ENCODE measurements at places on chromosomes 3 and 15.

GRCh38 chr3:190063490-190063889 lies 57.2 kb downstream of the P3H2 start:
- DNase-seq: no peak

GRCh38 chr3:151412989-151413388 lies 28.4 kb upstream of the P2RY12 start:
- DNase-seq: no peak

DNA sequence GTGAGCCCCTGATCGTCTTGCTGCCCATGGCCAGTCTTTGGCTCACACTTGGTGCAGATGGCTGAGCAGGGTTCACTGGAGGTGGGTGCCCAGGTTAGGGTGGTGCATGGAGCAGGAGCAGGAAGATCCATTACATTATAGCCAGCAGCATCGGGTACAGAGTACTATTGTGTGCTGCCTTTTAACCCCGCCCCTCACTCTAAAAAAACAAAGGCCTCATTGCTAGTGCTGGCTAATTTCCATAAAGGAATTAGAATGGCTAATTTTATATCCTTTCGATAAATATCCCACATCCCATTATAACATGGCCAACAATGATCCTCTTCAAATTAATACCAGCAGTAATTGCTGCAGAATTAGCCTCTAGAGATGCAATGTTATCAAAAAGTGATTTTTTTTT lies 45.8 kb upstream of the PPP4R2 start:
- no peak for DNase-seq

DNA sequence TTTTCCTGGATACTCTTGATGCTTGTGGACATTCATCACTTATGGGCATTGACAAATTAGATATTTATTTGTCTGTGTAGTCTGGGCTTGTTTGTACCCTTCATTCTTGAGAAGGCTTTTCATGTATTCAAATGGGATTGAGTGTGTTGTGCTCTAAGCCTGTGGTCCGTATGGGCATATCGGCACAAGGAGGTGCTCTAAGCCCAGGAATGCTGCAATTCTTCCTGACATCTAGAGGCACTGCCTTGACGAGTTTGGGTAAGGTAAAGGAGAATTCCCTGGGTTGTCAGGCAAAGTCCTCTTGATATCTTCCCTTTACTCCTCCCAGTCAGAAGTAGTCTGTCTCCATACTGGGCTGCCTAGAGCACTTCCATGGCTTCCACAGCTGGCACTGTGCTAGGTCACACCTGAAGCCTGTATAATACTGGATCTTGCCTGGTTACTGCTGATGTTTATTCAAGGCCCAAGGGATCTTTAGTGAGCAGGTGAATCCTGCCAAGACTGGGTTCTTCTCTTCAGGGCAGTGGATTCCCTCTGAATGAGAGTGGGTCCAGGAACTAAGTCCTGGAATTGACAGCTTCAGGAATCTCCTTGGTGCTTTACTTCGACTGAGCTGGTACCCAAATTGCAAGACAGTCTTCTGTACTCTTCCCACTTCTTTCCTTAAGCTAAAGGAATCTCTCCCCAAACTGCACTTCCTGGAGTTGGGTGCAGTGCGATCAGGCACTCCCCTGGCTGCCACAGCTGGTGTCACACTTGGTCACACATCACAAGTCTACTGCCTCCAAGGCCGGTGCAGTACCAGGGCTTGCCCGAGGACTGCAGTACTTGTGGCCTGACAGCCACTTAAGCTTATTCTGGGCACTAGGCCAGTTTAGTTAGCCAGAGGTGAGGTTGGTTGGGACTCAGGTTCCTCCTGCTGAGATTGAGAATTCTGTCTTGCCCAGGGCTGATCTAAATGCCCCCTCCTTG lies 46.0 kb downstream of the GALK2 start:
- DNase-seq: no peak

GRCh38 chr3:39216176-39216790 lies 23.9 kb upstream of the XIRP1 start:
- DNase-seq: no peak

- DNase-seq: no peak
Observed at GRCh38 chr3:58724336-58724735, 57.8 kb upstream of the FAM3D start.

GRCh38 chr3:90092994-90093393 lies 985.6 kb downstream of the EPHA3 start:
- no peak for DNase-seq

DNA sequence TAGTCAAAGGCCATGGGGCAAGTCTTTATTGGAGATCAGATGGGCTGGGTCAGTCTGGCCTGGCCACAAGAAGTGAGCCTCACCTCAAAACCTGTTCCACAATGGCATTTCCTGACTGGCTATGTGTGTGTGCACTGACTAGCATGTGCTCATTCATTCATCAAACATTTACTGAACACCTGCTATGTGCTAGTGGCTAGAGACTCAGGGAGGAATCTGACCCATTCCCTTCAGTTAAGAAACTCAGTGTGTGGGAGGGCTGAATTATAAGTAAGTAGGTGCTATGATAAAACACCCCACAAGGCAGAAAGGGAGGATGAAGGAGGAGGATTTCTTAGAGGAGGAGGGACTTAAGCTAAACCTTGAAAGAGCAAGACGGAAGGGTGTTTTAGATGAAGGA lies 5.4 kb upstream of the CGNL1 start:
- DNase-seq: no peak

- no peak for DNase-seq
Observed at GRCh38 chr15:59376733-59377132, 4.1 kb upstream of the MYO1E start.

DNA sequence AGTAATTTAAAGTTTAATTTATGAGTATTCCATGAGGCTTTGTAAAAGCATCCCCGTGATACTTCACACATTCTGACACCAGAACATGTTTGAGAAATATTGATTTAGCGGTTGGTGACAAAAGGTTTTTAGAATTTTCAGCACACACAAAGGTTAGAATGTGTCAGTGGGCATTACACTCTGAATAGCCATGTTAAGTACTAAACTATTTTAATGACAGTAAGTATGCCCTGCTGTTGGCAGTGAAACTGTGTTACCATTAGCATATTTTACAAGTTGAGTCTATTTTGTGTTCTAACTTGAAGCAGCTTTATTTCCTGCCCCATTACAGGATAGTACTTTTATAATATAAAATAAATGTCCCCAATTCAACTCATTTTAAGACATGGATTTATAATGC lies 66.5 kb downstream of the ADAMTSL3 start:
- DNase-seq: no peak

DNA sequence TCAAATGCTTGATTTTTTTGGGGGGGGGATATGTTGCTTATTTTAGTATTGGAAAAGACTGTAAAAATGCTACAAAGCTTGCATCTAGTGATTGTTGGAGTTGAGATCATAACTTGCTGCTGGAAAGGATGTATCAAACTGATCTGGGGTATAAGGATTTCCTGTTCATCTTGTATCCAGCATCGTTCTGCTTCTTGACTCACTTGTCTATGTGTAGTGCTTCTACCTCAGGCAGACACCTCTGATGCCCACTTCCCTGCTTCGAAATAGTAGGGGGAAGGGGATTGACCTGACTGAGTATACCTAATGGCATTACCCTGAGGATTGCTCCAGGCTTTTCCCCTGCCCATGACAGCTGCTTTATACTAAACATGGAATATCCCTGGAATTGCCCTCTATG lies 42.7 kb downstream of the STT3B start:
- no peak for DNase-seq

- DNase-seq: no peak
Observed at GRCh38 chr3:186538779-186539178, 5.4 kb downstream of the CRYGS start.

DNA sequence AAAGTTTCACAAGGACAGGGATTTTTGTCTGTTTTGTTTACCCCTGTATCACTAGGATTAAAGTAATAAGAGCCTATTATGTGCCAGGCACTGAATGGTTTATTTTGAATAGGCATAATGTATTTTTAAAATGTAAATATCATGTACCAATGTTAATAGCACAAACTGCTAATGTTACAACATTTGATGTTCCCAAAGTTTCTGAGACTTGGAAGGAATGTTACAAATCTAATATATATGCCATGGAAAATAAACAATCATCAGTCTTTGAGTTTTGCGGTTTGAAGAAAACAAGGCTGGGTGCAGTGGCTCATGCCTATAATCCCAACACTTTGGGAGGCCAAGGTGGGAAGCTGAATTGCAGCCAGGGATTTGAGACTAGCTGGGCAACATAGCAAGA lies 159.4 kb downstream of the CDIN1 start:
- DNase-seq: no peak

DNA sequence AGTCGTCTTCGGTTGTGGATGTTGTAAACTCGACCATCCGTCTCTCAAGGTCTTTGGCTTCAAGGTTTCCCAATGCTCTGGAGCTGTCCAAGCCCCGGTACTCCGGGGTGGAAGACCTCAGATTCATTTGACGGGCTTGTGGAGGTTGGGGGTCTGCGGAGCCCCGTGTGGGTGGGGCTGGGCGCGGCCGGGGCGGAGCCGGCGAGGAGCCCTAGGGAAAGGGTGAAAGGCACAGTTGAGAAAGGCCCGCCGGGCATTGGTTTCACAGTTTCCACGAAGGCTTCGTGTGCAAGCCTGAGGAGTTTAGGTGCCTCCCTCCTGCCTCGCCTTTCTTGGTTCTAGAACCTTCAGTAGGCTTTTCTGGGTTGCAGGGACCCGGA lies 360 bp upstream of the MGA start:
- DNase-seq: no peak

DNA sequence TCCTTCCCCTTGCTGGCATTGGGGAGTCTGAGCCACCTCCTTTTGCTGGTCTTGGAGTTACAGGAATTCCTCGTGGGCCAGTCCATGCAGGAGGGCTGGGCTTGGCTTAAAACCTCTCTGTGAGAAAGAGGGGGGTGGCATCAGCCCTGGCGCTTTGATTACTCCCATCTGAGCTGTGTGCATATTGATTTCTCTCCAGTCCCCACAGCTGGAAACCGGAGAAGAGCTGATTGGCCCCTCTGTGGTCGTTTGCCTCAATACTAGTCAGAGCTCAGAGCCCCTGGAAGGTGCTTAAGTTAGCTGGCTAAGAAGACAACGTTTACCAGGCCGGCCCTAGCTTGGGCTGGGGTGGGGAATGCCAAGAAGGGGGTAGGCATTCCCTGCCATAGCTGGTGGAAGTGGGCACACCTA lies 4.0 kb upstream of the RASGRF1 start:
- no peak for DNase-seq

GRCh38 chr3:192826214-192827006 lies 91.2 kb downstream of the MB21D2 start:
- no peak for DNase-seq

- DNase-seq: no peak
Observed at GRCh38 chr15:47802216-47802615, 84.9 kb downstream of the SEMA6D start.

- DNase-seq: no peak
Observed at GRCh38 chr3:124261306-124261705, 269.4 kb upstream of the ROPN1 start.

GRCh38 chr15:99282586-99282985 lies 31.3 kb downstream of the LRRC28 start:
- DNase-seq: no peak

DNA sequence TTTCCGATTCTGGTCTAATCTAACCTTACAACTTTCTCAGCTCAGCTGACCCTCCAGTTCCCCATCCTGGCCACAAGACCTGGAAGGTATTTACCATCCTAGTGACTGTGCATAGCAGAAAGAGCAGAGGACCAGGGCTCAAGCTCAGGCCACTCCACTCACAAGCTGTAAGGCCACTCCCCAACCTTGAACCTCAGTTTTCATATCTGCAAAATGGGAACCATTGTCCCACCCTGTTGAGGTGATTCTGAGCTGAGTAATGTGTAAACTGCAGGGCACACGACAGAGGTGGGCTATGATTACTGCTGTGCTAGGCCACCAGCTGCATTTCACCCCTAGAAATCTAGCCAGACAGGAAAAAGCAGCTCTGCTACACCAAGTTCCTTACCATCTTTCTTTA lies 21.7 kb downstream of the TMEM40 start:
- no peak for DNase-seq

DNA sequence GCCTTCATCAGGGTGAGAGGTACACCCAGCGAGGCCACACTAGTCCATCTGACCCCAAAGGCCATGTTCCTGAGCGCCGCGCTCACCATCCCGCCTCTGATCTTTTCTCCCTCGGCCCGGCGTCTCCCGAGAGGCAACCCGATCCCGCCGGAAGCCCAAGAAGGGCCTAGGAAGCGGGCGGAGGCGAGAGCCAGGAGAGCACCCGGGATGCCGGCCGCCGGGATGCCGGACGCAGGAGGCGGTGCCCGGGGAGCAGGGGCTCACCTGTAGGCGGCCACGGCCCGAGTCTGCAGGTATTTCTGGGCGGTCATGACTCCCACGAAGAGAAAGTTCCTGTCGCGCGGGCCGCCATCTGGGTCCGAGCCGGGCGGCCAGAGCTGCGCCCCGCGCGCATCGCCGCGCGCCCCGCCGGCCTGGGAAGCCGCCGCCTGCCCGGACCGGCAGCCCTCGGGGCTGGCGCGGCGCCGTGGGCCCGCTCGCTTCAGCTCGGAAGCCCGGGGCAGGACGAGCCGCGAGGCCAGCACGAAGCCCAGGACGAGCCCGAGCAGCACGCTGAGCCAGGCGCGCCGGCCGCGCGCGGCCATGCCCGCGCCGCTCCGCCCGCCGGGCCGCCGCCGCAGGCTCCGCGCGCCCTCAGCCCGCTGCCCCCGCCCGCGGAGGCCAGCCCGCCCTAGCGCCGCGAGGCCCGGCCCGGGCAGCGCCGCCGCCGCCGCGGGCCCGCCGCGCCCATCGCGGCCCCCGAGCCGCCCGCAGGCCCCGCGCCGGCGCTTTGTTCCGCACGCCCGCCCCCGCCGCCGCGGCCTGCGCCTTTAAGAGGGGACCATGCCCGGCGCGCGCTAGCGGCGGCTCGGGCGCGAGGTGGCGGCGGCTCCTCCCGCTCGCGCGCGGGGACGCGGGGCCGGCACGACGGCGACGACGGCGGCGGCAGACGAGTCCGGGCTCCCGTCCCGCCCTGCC lies 697 bp downstream of the CHSY1 start:
- DNase-seq: no peak

DNA sequence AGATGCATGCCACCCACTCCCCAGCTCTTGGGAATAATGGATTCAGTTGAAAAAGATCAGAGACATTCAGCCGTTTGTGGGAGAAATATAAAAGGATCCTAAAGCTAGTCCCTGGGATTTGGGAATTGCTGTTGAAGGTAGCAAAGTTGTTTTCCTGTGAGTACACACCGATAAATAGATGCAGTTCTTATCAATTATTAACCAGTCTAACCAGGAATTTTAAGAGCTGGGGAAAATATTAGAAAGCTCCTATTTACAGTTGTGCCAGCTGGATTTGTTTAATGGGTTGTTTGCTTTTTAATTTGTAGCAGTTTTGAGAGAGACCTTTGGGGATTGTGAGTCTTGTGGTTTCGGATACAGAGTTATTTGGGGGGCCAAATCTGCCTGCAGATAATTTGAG lies 44.2 kb upstream of the SKOR1 start:
- no peak for DNase-seq

GRCh38 chr15:52023169-52023922 lies 4.3 kb downstream of the MAPK6 start:
- DNase-seq: no peak

GRCh38 chr3:50292159-50293078 lies at the start of gene IFRD2:
IFRD2 (minus strand) TSS chr3:50292429; CDS start chr3:50292274, 155 bp downstream.
- peak; percentile 95 for DNase-seq

GRCh38 chr15:66629817-66630576 lies 64.2 kb upstream of the LCTL start:
- no peak for DNase-seq

GRCh38 chr3:45719655-45720487 lies 30.7 kb downstream of the SACM1L start:
- DNase-seq: no peak

GRCh38 chr15:48592221-48592731 lies 53.2 kb downstream of the FBN1 start:
- no peak for DNase-seq

Measured in H54 (cell line).